Hippocampal formation (tissue), 2 donors: ENCODE measurements at places on chromosomes 2 and 18.

DNA sequence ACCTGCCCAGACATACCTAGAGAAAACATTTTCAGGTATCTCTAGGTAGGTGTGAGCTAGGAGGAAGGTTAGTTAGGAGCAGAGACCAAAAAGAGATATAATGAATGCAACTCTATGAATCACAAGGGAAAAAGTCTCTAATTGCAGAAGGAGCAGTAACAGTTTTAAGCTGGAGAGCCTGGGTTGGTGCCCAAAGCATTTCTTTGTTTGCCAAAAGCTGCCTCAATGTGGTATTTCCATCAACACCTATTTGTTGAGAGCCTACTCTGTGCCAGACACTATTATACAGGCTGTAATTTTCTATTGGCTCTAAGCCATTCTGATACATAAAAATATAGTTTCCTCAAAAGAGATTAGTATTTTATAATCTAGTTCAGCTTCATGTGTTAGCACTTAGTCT, 141.6 kb downstream of the UBE2E3 start:
- DNase-seq, result no peak

GRCh38 chr2:187617905-187618304, 63.7 kb upstream of the TFPI start:
- DNase-seq, result no peak

- no peak for DNase-seq
Observed at GRCh38 chr18:7637269-7637668, 70.2 kb downstream of the PTPRM start.

DNA sequence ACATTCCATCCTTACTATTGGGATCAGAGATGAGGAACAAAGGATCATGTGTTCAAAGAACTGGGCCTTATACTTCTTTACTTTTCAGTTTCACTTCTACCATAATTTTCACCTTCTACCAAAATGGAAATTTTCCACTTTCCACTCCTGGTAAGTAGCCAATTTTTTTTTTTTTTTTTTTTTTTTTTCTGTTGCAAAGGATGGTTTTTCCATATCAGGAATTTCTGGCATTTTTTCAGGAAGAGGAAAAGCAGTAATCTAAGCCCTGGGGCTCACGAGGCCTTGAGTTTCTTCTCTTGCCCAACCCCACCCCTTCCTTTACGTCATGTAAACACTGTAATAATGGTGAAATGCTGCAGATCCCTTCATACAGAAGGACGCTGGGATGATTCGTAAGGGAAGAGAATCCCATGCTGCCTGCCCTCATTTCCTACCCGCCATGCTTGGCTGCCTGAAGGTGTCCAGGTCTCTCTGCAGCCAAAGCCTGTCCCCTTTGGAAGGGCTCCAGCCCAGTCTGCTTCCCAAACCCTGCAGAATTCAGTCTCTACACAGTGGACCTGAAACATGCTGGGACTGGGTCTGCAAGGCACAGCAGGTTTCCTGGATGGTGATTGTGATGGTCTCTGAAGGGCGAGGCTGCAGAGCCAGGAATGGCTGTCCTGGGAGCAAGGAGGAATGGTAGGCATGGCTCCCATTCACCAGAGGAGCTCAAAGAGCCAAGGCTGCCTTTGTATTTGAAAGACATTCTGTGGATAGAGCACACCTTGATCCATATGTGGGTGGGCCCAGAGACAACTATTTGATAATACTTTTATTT, 57.0 kb downstream of the EFR3B start:
- no peak for DNase-seq

- DNase-seq, result no peak
Observed at GRCh38 chr2:227504700-227505099, 32.7 kb downstream of the AGFG1 start.

- no peak for DNase-seq
Observed at GRCh38 chr2:14751581-14751980, 119.1 kb downstream of the LRATD1 start.

DNA sequence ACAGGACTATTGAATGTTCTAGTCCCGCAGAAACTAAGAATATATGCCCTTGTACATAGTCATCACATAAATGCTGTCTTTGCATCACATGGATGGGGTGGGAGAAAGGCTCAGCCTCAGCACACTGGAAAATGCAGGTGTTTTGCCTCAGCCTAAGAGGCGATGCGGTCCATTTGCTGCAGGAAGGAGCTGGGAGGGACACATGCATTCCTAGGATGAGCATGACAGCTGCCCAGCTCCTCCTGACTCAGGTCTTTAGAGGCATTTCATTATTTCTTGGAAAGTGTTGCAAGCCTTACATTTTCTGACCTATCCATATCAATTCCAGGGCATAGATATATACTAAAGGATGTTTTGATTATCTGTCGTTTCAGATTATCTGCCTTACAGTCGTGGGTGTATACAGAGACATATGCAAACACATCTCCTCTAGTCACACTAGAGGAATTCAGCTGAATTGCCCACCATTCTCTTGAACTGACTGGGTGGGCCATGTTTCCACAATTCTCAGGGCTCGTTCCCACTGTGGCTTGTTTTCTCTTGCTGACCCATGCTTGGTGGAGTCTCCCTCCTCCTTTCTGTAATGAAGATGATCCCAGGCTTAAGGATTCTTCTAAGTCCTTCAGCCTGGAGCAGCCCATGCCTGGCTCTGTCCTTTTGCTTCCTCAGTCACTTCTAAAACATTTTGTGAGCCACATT, 156.9 kb downstream of the SETBP1 start:
- no peak for DNase-seq

DNA sequence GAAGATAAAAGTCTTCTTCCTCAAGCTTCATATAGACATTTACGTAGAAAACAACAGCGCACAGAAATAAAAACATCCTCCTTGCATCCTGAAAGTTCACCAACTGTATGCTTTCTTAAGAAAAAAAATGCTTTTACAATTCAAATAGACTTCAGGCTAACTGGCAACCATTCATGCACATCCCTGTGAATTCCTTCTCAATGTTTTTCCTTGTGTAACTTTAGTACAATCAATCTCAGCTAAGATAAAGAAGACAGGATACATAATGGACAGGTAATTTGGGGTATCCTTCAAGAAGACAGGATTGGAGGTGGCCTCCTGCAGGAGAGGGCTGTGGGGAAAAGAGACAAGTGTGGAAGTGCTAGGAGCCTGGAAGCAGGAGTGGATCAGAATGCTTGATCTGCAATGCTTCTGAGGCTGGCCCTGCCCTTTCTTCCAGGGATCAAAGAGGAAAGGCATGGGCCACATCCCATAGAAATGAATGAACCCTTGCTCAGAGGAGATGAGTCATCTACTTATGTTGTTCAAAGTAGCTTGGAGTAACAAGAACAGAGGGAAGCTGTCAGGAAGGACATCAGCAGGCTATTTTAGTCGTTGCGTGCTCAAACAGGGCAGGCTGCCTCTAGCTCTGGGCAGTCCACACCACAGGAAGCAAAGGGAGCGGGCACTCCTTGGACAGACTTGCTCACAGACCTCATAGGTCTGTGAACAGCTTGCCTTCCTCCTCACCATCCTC, 126.6 kb downstream of the TMEM131 start:
- DNase-seq, result no peak

DNA sequence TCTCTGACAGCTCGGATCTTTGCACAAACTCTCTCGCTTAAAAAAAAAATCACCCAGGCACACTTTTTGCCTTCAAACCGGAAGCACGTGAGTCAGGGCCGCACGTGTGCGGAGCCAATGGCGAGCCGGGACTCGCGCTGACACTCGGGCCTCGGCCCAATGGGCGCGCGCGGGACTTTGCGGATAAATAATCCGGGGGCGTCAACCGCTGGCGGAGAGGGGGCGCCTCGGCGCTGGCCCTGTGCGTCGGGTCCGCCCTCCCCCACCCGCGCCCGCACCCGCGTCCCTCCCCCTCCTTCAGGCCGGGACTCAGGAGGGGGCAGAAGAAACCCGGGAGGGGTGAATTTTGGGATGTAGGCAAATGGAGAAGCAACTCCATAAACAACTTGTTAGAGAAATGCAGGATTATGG, 319 bp upstream of the EN1 start:
- DNase-seq, result no peak

DNA sequence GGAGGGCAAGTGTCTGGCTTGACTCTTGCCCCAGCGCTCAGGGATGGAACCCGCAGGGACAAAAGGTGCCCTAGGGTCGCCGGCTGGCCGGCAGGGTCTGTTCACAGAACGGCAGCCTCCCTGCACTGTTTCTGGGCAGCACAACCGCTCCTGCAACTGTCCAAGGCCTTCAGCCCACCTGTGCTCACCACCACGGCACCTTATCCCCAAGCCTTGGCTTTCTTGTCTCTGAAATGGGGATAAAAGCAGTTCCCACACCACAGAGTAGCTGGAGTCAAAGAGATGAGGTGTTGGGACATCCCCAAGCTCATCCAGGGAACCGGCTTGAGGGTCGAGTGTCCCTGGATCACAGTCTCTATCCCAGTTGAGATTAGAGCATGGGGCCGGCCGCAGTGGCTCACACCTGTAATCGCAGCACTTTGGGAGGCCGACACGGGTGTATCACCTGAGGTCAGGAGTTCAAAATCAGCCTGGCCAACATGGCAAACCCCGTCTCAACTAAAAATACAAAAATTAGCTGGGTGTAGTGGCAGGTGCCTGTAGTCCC, 4.7 kb downstream of the SNORC start:
- DNase-seq, result no peak

- no peak for DNase-seq
Observed at GRCh38 chr2:83844490-83844889, 614.6 kb downstream of the SUCLG1 start.

DNA sequence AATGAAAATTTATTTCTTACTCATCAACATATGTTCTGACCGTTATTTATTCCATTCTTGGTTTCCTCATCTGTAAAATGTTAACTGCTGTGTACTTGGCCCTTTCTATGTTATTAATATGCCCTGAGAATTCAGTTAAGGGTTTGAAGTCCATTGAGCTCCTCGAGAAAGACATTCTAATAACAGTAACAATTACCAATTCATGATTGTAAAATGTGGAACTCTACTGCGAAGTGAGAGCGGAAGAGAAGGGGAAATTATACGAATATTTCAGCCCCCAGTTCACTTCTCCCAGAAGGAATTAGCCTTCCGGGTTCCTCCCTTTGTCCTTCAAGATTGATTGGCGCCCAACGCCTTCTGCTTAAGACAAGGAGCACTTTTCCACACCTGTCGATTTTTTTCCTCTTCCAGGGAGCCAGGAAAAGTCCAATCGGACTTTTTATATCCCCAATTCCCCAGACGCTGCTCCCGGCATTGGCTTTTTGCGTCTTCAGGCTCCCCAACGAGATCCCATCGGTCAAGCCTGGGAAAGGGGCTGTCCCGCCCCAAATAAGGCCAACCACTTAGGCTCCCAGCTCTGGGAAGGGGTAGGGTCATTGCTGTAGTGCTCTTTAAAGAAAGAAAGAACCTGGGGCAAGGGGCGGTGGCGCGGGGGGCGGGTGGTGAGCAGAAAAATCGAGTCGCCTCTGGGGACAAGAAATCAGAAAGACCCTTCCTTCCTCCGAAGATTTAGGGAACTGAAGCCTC, 1.6 kb downstream of the DSC2 start:
- no peak for DNase-seq

- no peak for DNase-seq
Observed at GRCh38 chr2:241672243-241673188, 14.1 kb downstream of the DTYMK start.

DNA sequence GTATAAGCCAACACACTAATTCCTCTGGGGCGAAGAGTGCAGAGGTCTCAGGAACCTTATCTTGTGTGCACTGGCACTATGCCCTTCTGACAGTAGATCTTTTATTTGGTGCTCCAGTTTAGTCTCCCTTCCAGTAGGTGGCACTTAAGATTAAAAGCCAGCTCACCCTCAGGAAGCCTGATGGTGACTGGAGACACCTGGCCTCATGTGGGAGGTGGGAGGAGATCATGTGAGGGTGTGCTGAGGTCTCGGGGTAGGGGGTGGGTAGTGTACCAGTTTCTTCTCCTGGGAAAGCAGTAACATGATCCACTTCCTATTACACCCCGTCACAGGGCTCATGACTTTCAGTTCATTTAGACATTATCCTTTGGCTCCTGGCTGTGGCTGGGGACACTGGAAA, 654.9 kb downstream of the ADCYAP1 start:
- no peak for DNase-seq
